ENCODE measurements at places on chromosomes 4 and X. TPM values are rescaled to one million over a fixed set of nuclear protein-coding genes. Genes with fewer than 3 reads are reported as not detected.

Gene ASB9
- total RNA-seq, result 1.4 TPM

Gene ZDHHC15
- total RNA-seq, result not detected

Gene P2RY10
- not detected for total RNA-seq

Gene REPS2
- total RNA-seq, result 0.44 TPM

Gene MGAT4D
- total RNA-seq, result not detected

Gene SATL1
- 0.18 TPM for total RNA-seq

Gene EFHC2
- not detected for total RNA-seq

Gene PPARGC1A
- total RNA-seq, result 0.18 TPM

Gene SUPT20HL1
- not detected for total RNA-seq

GRCh38 chr4:152983774-152984411, 47.8 kb downstream of the FHDC1 start:
- DNase-seq, result no peak
- H3K4me3 ChIP-seq, result no peak overlapping the region
- H3K36me3 ChIP-seq, result no peaks in the 10 kb centered on the region

DNA sequence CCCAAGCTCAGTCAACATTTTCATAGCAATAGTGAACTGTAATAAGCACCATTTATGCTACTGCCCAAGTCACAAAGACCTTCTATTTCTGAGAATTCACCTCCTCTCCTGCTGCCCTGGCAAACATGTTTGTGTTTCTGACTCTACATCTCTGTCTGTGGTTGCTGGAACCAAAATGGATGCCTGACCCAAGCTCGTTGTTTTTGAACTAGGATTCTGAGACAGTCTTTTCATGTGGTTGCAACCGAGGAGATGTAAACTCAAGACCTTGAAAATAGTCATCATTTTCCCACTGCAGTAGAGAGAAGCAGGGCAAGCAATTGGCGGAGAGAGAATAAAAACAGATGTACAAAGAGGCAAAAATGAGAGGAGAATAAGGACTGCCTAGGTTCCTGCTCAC, 160.2 kb downstream of the RAB28 start:
- DNase-seq, result no peak
- H3K27ac ChIP-seq, result no peak overlapping the region
- no peaks in the 10 kb centered on the region for H3K36me3 ChIP-seq
- no peaks in the 10 kb centered on the region for H3K4me1 ChIP-seq
- H3K27me3 ChIP-seq, result no peaks in the 10 kb centered on the region

- H3K27ac ChIP-seq, result no peak overlapping the region
- no peak for DNase-seq
- no peaks in the 10 kb centered on the region for H3K27me3 ChIP-seq
- no peak overlapping the region for H3K4me3 ChIP-seq
Observed at GRCh38 chrX:2903366-2903765, 25.8 kb downstream of the ARSD start.

- H3K4me1 ChIP-seq, result peaks cover 23% of the 10 kb centered on the region
- DNase-seq, result no peak
- no peak overlapping the region for H3K4me3 ChIP-seq
Observed at GRCh38 chr4:169201222-169202144, 69.3 kb downstream of the SH3RF1 start.

GRCh38 chr4:14111730-14112181, 484.2 kb upstream of the BOD1L1 start:
- no peaks in the 10 kb centered on the region for H3K27me3 ChIP-seq
- no peak overlapping the region for H3K4me3 ChIP-seq
- H3K27ac ChIP-seq, result no peak overlapping the region
- DNase-seq, result no peak
- no peaks in the 10 kb centered on the region for H3K36me3 ChIP-seq

- H3K36me3 ChIP-seq, result no peaks in the 10 kb centered on the region
- no peak for DNase-seq
- H3K4me3 ChIP-seq, result no peak overlapping the region
- no peaks in the 10 kb centered on the region for H3K27me3 ChIP-seq
- no peaks in the 10 kb centered on the region for H3K4me1 ChIP-seq
Observed at GRCh38 chr4:14222377-14223029, 595.0 kb upstream of the BOD1L1 start.

DNA sequence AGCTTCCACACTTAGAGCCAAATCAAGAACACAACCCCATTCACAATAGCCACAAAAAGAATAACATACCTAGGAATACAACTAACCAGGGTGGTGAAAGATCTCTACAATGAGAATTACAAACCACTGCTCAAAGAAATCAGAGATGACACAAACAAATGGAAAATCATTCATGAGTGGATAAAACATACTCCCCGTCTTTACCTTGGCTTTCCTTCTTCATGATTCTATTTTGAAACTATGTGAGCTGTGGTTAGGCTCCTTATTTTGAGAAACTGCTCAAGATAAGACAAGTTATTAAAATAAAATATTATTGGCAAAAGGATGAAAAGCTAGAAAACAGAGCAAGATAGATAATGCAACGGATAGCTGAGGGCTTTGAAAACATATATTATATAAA, 598.1 kb upstream of the FAT1 start:
- no peak overlapping the region for H3K4me3 ChIP-seq
- no peaks in the 10 kb centered on the region for H3K27me3 ChIP-seq
- DNase-seq, result no peak
- H3K36me3 ChIP-seq, result no peaks in the 10 kb centered on the region
- no peak overlapping the region for H3K27ac ChIP-seq

GRCh38 chrX:18290200-18290599, 64.3 kb downstream of the SCML2 start:
- no peak for DNase-seq
- no peaks in the 10 kb centered on the region for H3K27me3 ChIP-seq
- H3K4me3 ChIP-seq, result no peak overlapping the region
- no peak overlapping the region for H3K27ac ChIP-seq
- H3K4me1 ChIP-seq, result no peaks in the 10 kb centered on the region

DNA sequence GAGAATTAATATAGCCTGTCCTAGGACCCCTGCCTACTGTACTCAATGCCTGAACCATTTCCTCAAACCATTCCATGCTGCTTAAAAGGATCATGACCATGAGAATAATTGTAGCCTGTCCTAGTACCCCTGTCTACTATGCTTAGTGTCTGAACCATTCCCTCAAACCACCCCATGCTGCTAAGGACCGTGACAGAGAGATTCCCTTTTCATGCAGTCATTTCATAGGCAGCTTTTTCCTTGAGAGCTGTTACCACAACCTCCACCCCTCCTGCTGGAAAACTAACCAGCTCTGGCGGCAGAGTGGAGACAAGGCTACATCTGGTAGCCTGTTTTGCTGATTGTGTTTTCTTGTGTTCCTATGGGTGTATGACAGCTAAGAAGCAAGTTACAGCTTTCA, 174.9 kb upstream of the SMARCAD1 start:
- no peaks in the 10 kb centered on the region for H3K27me3 ChIP-seq
- DNase-seq, result no peak
- H3K27ac ChIP-seq, result no peak overlapping the region
- no peaks in the 10 kb centered on the region for H3K36me3 ChIP-seq
- H3K4me3 ChIP-seq, result no peak overlapping the region

- no peaks in the 10 kb centered on the region for H3K4me1 ChIP-seq
- no peak overlapping the region for H3K4me3 ChIP-seq
- H3K27ac ChIP-seq, result no peak overlapping the region
- no peaks in the 10 kb centered on the region for H3K36me3 ChIP-seq
Observed at GRCh38 chrX:24528605-24529004, 63.5 kb downstream of the PDK3 start.

DNA sequence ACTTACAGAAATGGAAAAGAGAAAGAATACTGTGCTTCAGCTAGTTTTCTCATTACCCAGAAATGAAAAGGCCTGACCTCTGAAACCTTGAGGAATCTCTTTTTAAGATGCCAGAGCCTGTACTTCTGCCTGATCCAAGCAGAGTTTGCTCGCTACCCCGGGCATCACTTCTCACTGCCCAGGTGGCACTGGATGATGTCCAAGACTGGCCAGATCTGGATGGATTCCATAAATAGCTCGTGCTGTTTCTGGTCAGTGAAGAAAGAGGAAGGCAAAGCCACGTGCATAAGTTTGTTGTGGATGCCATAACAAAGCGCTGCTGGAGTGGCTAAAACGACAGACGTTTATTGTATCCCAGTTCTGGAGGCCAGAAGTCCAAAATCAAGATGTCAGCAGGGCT, 133.5 kb downstream of the TBL1X start:
- H3K27me3 ChIP-seq, result no peaks in the 10 kb centered on the region
- H3K36me3 ChIP-seq, result no peaks in the 10 kb centered on the region
- H3K27ac ChIP-seq, result no peak overlapping the region
- no peak for DNase-seq

DNA sequence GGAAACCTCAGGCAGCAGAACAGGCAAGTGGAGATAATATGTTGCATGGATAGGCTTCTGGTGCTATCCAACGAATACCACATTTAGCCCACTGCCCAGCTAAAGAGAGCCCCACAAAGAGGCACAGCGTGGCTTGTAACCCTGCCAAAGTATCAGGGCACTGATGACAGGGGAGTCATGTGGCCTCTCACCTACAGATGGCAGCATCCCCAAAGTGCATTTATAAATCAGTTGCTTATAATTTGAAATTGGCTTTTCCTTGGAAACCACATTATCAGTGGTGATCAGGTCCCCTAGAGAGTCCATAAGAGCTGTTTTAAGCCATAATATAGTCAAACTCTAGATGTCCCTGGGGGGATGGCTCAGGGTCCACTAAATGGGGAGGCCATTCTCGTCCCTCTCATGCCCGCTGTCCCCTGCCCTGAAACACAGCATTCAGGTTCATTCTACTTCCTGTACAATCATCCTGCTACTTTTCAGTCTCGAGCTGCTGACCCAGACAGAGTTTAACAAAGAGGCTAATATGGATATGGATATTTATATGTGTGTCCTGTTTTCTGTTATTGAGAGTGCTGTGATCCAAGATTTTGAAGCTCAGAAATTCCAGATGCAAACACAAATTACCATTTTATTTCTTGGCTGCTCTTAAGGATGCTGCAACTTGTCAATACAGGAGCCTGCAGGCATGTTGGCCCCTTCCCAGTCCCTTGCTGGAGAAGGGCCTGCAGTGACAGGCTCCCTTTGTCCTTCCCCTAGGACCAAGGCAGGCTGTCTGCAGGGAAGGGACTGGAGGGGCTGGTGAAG, 28.5 kb downstream of the SRPX start:
- H3K36me3 ChIP-seq, result no peaks in the 10 kb centered on the region
- no peaks in the 10 kb centered on the region for H3K27me3 ChIP-seq
- H3K4me1 ChIP-seq, result no peaks in the 10 kb centered on the region
- H3K4me3 ChIP-seq, result no peak overlapping the region

DNA sequence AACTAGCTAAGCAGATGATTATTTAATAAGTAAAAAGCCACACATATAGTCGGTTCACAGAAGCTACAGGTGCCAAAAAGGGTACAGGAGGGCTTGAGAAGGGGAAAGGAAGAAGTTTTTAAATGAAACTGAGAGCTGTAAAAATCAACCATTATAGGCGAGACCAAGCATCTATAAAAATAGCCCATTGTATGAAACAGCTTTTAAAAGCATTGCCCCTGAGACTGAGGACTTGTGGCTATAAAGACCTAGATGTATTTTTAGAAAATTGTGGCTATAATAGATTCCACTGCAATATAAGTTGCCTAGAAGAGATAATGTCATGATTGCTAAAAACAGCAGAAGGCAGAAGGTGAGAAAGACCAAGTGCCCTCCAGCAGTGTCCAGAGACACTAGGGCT, 15.0 kb upstream of the TTC29 start:
- no peaks in the 10 kb centered on the region for H3K36me3 ChIP-seq
- no peaks in the 10 kb centered on the region for H3K27me3 ChIP-seq
- peaks cover 6% of the 10 kb centered on the region for H3K4me1 ChIP-seq

DNA sequence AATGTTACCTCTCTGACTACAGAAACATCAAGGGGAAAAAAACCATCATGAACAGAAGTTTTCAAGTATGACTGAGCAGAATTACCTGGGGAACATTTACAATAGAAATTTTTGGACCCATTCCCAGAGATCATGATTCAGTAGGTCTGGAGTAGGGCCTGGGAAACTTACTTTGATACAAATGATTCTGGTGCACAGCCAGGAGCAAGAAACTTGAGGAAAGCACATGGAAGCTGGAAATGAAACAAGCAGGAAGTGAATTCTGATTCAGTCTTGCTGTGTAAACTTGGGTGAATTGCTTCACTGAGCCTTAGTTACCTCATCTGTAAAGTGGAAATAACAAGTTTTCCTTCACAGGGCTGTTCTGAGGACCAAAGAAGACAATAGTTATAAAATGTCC, 192.5 kb upstream of the TAPT1 start:
- DNase-seq, result no peak
- no peak overlapping the region for H3K27ac ChIP-seq
- H3K36me3 ChIP-seq, result no peaks in the 10 kb centered on the region
- H3K27me3 ChIP-seq, result no peaks in the 10 kb centered on the region
- no peaks in the 10 kb centered on the region for H3K4me1 ChIP-seq

- no peak overlapping the region for H3K27ac ChIP-seq
- H3K4me1 ChIP-seq, result no peaks in the 10 kb centered on the region
- H3K27me3 ChIP-seq, result no peaks in the 10 kb centered on the region
- H3K4me3 ChIP-seq, result no peak overlapping the region
Observed at GRCh38 chr4:61531188-61531587, 331.1 kb downstream of the ADGRL3 start.

DNA sequence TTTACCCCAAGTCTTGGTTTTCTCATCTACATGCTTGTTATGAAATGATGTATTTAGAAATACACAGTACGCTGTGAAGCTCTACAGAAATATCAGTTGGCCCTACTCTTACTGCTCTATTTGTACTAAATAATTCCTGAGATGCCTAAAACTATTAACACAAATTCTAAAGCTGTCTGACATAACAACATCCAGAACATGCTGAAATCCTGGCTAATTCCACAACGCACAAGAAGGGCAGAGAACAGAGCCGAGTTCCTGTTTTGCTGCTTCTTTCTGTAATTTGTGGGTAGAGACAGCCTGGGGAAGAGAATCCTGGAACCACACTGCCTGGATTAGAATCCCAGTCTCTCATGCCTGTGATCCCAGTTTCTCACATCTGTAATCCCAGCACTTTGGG, 59.0 kb downstream of the ZNF827 start:
- H3K4me3 ChIP-seq, result no peak overlapping the region
- peaks cover 61% of the 10 kb centered on the region for H3K36me3 ChIP-seq
- H3K27ac ChIP-seq, result no peak overlapping the region
- no peaks in the 10 kb centered on the region for H3K27me3 ChIP-seq
- peaks cover 12% of the 10 kb centered on the region for H3K4me1 ChIP-seq

DNA sequence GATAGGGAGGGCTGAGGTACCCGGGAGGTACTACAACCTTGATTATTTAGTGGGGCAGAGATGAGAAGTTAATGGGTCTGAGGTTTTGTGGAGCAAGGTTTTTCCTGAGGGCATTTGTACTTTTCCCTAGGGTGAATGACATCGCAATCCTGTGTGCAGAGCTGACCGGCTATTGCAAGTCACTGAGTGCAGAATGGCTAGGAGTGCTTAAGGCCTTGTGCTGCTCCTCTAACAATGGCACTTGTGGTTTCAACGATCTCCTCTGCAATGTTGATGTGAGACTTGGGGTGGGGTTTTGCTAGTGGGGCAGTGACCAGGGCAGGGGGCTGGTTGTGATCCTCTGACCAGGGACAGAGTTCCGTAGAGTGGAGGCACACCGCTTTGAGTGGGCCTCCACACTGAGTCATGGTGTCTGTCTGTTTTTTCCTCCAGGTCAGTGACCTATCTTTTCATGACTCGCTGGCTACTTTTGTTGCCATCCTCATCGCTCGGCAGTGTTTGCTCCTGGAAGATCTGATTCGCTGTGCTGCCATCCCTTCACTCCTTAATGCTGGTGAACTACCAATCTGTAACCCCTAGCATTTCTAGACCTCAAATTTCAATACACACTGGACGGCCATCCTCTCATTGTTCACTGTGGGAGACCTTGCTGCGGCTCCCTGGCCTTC, 9.9 kb downstream of the MED12 start:
- H3K36me3 ChIP-seq, result no peaks in the 10 kb centered on the region
- no peaks in the 10 kb centered on the region for H3K4me1 ChIP-seq
